ENCODE measurements at places on chromosomes 1 and 21.

- no peak for DNase-seq
These were observed 20.5 kb downstream of the TEX38 start for GRCh38 chr1:46691997-46692790.

GRCh38 chr1:54338464-54338863, 67.7 kb downstream of the SSBP3 start:
- no peak for DNase-seq

DNA sequence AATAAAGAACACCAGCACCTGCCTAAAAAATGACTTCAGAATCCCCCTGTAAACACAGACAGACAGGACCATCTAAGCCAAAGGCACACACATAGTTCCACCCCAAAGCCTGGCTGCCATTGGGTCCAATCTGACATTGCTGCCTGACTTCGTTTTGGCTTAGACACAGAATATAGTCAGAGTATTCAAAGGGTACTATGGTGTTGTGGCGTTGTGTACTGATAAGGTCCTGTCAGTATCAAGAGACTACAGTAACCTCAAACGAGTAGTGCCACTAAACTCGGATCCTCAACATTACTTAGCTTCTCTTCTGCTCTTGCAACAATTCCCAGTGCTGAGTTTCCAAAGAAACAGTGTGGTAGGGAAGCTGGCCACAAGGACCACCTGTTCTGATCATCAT, 169.3 kb upstream of the NR5A2 start:
- DNase-seq = no peak

DNA sequence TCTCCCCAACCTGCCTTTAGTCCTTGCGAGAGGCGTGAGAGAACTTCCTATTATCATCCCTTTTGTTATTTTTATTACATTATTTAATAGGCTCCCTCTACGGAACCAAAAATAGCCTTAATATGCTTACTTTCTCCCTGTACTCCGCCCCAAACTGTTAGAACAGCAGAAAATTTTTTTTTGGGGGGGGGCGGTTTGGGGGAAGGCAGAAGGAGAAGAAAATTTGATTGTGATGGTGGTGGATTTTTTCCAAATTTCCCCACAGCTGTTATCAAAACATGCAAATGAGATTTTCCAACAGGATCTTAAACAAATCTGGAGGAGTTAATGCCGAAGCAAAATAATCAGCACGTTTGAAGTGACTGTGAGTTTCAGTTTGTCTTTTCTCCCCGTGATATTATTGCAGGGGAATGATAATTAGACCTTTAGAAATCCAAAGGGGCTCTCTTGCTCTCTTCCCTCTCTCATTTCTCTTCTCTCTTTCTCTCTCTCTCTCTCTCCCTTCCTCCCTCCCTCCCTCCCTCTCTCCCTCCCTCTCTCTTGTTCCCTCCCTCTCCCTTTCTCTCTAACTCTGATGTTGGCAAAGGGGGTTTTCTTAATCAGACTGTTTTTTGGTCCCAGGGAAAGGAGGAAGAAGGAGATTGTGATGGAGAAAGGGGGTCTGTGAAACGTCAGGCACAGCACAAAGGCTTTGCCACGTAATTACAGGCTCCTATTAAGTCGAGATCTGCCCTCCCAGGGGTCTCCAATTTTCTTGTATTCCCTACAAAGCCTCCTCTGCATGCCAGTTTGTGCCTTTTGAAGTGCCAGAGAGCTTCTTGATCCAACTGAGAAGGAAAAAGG, 1.1 kb upstream of the PRRX1 start:
- no peak for DNase-seq
